Hepatocyte (in vitro differentiated cells): ENCODE measurements at places on chromosomes 3 and 15. TPM values are rescaled to one million over a fixed set of nuclear protein-coding genes. Genes with fewer than 3 reads are reported as not detected.
A peak's percentile ranks its signal among the peaks of the same experiment; 100 is the strongest.

DNA sequence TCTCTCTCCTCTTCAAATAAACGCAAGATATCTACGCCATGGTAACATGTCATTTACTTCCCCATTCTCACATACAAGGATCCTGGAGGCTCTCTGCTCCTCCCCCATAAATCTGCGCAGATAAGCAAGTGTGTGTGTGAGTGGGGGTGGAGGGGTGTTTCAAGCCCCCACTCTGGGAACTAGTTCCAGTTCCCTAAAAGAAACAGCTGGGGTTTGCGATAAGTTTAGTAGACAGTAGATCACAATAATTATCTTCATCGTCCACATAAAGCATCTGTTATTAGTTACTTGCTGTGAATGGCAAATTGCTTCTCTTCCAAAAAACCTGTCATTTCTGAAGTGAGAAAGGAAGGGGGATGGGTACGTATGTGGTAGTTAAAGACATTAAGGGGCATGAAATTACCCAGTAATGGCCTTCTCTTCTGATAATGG is 79.8 kb downstream of the RBPMS2 start:
- H3K36me3 ChIP-seq = no peaks in the 10 kb centered on the region
- no peak for DNase-seq
- H3K27me3 ChIP-seq = no peaks in the 10 kb centered on the region

DNA sequence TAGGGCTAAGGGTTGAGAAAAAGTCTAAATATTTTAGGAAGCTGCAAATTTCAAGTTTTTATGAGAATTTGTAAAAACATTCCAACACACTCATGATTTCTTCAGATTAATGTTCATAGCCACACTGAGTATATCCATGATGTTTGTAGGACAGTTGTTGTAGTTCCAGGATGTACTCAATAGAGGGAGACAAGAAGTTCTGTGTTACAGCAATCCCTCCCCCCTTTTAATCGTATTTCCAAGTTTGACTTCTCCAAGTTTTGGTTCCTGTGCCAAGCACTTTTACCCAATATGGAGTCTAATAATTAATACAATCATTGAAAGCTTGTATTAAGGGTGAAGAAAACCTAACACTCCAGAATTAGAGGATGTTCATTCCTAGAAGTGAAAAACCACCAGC is 143.4 kb downstream of the FEZF2 start:
- H3K27me3 ChIP-seq = no peaks in the 10 kb centered on the region
- H3K36me3 ChIP-seq = no peaks in the 10 kb centered on the region
- no peak for DNase-seq
- no peaks in the 10 kb centered on the region for H3K4me1 ChIP-seq
- no peak overlapping the region for H3K4me3 ChIP-seq

GRCh38 chr15:100186366-100186765 is 155.4 kb downstream of the ADAMTS17 start:
- no peaks in the 10 kb centered on the region for H3K27me3 ChIP-seq
- DNase-seq = no peak
- no peak overlapping the region for H3K27ac ChIP-seq
- no peaks in the 10 kb centered on the region for H3K4me1 ChIP-seq
- no peaks in the 10 kb centered on the region for H3K36me3 ChIP-seq

SLC22A13 gene
- total RNA-seq = 0.77 TPM in 1 of 2 replicates, not detected in the other

DNA sequence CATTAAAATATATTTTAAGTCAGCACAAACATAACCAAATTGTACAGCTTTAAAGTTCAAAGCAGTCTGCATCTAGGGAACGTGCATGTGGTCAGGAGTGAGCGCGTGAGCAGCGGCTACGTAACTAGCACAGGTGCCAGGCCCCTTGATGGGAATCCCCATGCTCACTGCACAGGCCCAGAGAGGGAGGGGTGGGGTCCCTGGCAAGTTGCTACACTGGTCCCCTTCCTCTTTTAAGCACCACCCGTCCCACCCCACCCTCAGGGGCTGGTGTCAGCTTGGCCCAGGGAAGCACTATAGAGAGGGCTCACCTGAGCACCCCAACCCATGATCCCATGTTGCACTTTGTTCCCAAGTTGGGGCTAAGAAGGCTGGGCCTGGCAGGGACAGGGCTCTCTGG is 835 bp upstream of the GMPPB start:
- no peak for DNase-seq
- H3K27ac ChIP-seq = peak overlapping the region; percentile 98
- H3K4me3 ChIP-seq = peak overlapping the region; percentile 47
- no peaks in the 10 kb centered on the region for H3K27me3 ChIP-seq

GRCh38 chr15:39663704-39664250 is 82.9 kb downstream of the THBS1 start:
- H3K36me3 ChIP-seq = no peaks in the 10 kb centered on the region
- DNase-seq = no peak
- H3K27me3 ChIP-seq = no peaks in the 10 kb centered on the region
- H3K27ac ChIP-seq = no peak overlapping the region
- H3K4me1 ChIP-seq = peaks cover 7% of the 10 kb centered on the region

CLSTN2 gene
- 19.7 and 27.0 TPM in 2 replicates for total RNA-seq

- H3K27me3 ChIP-seq = no peaks in the 10 kb centered on the region
- H3K4me1 ChIP-seq = no peaks in the 10 kb centered on the region
- no peak overlapping the region for H3K27ac ChIP-seq
- no peak overlapping the region for H3K4me3 ChIP-seq
- no peaks in the 10 kb centered on the region for H3K36me3 ChIP-seq
- no peak for DNase-seq
Observed at GRCh38 chr15:80915472-80915871, 74.1 kb downstream of the MESD start.

DNA sequence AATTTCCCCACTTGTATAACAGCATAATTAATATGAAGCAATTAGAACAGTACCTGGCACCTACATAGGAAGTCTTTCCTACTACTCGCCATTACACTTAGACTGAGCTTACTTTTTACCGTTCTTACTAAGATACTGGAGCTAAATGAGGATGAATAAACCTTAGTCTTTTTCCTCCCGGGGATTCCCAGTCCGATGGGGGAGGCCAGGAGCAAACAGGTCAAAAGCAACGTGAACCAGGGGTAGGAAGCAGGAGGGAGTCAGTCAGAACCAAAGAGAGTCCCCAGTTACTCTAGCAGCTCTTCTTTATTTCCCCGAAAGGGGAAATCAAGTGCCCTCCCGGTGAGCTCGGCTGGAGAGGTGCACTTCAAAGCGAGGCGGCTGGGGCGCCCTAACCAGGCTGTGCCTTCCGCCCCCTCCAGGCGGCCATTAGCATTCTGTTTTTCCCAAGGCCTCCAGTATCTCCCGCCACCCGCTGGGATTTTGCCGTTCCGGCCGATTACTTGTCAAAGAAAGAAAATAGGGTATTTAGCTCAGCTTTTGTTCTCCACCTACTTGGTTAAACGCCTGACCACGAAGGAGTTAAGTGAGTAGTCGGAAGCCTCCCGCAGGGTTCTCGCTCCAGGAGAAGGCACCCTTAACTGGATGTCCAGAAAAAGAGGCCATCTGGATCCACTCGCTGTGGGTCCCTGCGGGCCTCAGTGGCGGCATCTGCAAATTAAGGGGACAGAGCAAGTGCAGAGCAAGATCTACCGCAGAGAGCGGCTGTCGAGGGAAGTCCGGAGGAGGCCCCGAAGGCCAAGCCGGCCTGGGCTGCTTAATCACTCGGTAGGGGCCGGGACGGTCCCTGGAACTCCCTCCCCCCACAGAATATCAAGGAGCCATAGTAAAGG is 6.3 kb upstream of the EOMES start:
- H3K4me1 ChIP-seq = peaks cover 17% of the 10 kb centered on the region
- H3K36me3 ChIP-seq = no peaks in the 10 kb centered on the region
- no peak for DNase-seq
- no peak overlapping the region for H3K27ac ChIP-seq
- peaks cover 99% of the 10 kb centered on the region for H3K27me3 ChIP-seq

ZNF619 gene
- 3.6 and 4.7 TPM in 2 replicates for total RNA-seq

- no peaks in the 10 kb centered on the region for H3K27me3 ChIP-seq
- H3K27ac ChIP-seq = no peak overlapping the region
- H3K36me3 ChIP-seq = no peaks in the 10 kb centered on the region
- no peak for DNase-seq
- no peak overlapping the region for H3K4me3 ChIP-seq
Observed at GRCh38 chr3:135368316-135368715, 573.3 kb downstream of the EPHB1 start.

DNA sequence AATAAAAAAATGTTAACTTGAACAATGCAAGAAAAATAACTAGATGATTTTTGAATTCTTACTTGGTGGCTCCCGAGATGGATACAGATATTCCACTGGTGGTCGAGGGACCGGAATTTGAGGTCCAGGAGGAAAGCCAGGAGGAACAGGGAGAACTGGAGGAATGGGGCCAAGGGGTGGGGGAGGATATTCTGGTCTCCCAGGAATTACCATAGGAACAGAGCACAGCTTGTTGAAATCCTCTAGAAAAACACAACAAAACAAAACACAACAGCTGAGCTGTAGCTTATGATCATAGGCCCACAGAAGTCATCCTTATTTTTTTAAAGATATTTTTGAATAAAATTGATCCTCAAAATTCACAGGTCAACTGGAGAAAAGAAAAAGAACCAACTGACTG is 129.4 kb downstream of the FBN1 start:
- H3K27ac ChIP-seq = no peak overlapping the region
- H3K4me1 ChIP-seq = no peaks in the 10 kb centered on the region
- H3K4me3 ChIP-seq = no peak overlapping the region
- H3K36me3 ChIP-seq = no peaks in the 10 kb centered on the region
- no peak for DNase-seq

GRCh38 chr3:71443332-71443731 is 140.2 kb downstream of the FOXP1 start:
- no peak overlapping the region for H3K27ac ChIP-seq
- H3K4me3 ChIP-seq = no peak overlapping the region
- no peaks in the 10 kb centered on the region for H3K27me3 ChIP-seq

- peak; percentile 81 for DNase-seq
- H3K27me3 ChIP-seq = no peaks in the 10 kb centered on the region
- peak within 1 kb of the TSS; percentile 98 for H3K4me3 ChIP-seq
- H3K4me1 ChIP-seq = peaks cover 5% of the 10 kb centered on the region
- peak within 1 kb of the TSS; percentile 91 for H3K27ac ChIP-seq
Observed at GRCh38 chr3:32391643-32392535, at the start of gene CMTM7. Gene CMTM7, plus strand, starts transcription at chr3:32391853. Its CDS starts 54 bp downstream, at chr3:32391907.

- H3K27ac ChIP-seq = no peak overlapping the region
- H3K36me3 ChIP-seq = no peaks in the 10 kb centered on the region
- no peaks in the 10 kb centered on the region for H3K27me3 ChIP-seq
- no peak for DNase-seq
Observed at GRCh38 chr15:23897531-23897930, 210.4 kb upstream of the NDN start.

DNA sequence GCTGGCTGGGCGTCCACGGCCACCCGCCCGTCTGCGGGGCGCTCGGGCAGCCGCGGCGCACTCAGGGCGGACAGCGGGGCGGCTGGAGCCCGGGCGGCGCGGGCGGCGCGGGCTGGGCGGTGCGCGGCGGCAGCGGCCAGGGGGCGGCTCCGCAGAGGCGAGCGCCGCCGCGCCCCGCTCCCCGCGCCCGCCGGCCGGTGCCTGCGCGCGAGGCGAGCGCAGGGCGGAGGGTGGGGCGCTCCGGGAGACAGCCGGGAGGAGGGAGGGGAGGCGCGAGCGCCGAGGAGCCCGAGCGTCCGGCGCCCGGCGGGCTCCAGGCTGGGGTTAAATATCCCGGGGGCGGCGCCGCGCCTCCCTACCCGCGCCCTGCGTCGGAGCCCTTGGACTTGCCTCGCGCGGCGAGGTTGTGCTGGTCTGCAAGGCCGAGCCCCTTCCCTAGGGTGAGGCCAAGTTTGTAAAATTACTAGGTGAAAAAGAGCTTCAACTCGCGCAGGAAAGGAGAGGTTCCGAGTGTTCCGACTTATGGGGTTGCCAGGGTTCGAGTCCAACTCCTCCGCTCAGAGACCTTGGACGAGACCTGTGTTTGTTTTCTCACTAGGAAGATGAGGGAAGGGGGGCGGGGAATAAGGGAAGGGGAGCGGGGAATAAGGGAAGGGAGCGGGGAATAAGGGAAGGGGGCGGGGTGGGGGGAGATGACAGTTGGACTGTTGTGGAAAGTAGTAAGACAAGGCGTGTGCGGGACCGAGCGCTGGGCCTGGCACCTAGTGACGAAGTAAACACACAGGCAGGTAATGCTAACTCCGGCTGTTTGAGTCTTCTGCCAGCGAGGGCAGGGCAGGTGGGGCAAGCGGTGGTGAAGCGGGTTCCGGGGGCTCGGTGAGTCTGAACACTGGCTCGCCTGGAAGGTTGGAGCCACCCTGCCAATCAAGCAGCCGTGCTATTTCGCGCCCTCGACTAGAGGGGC is at the start of gene TNFAIP8L3:
TSS of gene TNFAIP8L3 (minus strand) at position 301 of the 964 bp plus-strand sequence. CDS start 311 bp downstream, outside the sequence.
- H3K27me3 ChIP-seq = peaks cover 74% of the 10 kb centered on the region
- H3K27ac ChIP-seq = no peak within 1 kb of the TSS
- H3K4me1 ChIP-seq = peaks cover 3% of the 10 kb centered on the region
- peak; percentile 57 for DNase-seq
- H3K36me3 ChIP-seq = no peaks in the 10 kb centered on the region

DNA sequence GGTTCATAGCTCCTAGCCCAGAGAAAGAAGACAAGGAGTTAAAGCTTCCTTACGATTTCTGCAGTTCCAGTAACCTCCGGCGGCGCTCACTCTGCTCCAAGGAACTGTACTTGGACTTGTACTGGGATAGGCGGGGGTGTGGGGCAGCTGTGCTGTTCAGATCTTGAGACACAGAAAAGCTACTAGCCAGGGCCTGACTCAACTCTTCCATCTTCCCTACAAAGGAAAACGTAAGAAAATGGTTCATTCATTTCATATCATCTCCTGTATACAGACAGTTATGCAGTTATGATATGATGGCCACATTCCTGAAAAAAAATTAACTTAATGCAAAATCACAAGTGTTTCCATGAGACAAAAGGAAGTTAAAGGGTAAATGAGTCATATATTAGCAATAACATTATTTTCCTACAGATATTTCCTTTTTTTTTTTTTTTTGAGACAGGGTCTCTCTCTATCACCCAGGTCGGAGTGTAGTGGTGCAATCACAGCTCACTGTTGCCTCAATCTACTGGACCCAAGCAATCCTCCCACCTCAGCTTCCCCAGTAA is 4.6 kb downstream of the SNUPN start:
- H3K27ac ChIP-seq = peak overlapping the region; percentile 81
- no peaks in the 10 kb centered on the region for H3K4me1 ChIP-seq
- no peaks in the 10 kb centered on the region for H3K36me3 ChIP-seq
- DNase-seq = peak; percentile 72
- H3K4me3 ChIP-seq = no peak overlapping the region

DCLK3 gene
- total RNA-seq = 0.07 TPM in 1 of 2 replicates, not detected in the other

DNA sequence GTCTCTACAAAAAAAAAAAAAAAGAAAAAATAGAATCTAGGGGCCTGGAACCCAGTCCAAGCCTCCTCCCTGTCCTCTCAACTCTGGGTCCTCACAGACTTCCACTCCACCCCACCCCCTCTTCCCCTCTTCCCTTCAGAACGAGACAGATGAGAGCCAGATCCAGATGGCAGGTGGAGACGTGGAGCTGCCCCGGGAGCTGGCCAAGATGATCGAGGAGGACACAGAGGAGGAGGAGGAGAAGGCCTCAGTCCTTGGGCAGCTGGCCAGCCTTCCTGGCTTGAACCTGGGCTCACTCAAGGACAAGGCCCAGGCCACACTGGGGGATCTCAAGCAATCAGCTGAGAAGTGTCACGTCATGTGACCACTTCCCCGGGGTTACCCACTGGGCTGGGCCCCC is 3.6 kb downstream of the CPLX3 start:
- no peak overlapping the region for H3K4me3 ChIP-seq
- H3K27me3 ChIP-seq = peaks cover 41% of the 10 kb centered on the region
- no peak overlapping the region for H3K27ac ChIP-seq
- no peak for DNase-seq
